ENCODE measurements at places on chromosomes 3 and 15.

GRCh38 chr3:195030791-195031321, 240.1 kb downstream of the XXYLT1 start:
- no peak for DNase-seq

DNA sequence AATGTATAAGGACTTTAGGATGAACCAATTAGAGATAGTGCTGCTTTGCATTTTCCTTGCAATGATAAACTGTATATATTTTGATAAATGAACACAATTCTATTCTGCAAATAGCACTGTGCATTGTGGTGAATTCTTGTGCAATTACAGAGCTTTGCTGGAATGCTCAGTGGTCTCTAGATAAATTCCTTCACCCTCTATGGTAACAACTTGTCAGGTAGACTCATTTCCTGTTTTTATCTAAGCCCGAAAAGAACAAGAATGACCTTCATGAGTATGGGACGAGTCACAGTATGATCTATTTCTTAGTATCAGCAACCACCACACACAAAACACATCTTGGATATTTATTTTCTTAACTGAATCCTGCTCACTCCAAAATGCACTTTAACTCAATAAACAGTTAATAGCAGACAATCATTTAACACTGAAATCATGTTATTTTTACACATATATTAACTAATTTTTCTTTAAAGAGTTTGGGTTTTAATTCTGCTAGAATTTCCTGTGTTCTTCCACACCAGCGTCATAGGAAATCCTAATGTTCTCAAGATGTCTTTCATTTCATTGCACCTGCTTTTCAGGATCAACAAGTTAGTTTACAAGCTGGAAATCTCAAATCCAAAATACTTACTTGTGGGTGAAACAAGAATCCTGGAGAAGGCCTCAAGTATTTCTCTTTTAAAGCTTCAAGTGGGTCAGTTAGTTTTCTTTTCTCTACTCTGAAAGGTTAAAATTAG, 551.2 kb downstream of the MECOM start:
- DNase-seq = no peak

GRCh38 chr3:46222435-46223161, 14.5 kb upstream of the CCR1 start:
- no peak for DNase-seq

DNA sequence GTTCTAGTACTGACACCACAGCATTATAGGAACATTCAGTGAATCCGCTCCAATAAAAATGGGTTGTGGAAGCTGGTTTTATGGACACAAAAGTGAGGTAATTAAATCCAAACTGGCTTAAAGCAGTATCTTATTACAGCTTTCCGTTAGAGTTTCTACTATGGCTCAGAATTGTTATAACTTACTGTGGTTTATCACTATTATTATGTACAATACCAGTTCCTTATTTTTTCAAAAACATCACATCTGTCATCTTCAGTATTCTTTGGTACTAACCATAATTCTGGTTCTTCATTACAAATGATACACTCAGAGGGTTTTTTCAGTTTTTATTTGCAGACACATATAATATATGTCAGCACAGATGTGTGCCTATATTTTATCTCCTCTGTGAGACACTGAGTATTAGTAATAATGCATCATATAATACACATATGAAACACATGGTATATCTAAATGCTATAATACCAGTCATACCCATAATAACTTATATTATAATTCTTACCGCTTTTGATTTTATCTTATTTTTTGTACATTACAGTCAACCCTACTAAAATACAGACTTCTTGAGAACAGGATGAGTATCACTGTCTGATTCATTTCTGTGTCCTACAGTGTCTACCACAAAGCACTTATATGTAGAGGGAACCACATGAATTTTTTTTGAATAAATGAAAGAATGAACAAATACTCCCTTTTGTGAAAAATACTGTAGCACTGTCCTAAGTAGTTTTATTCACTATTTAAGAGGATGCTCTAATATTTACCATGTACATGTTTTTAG, 39.0 kb downstream of the CMSS1 start:
- no peak for DNase-seq

GRCh38 chr3:55854494-55854893, 367.4 kb upstream of the WNT5A start:
- DNase-seq = no peak

DNA sequence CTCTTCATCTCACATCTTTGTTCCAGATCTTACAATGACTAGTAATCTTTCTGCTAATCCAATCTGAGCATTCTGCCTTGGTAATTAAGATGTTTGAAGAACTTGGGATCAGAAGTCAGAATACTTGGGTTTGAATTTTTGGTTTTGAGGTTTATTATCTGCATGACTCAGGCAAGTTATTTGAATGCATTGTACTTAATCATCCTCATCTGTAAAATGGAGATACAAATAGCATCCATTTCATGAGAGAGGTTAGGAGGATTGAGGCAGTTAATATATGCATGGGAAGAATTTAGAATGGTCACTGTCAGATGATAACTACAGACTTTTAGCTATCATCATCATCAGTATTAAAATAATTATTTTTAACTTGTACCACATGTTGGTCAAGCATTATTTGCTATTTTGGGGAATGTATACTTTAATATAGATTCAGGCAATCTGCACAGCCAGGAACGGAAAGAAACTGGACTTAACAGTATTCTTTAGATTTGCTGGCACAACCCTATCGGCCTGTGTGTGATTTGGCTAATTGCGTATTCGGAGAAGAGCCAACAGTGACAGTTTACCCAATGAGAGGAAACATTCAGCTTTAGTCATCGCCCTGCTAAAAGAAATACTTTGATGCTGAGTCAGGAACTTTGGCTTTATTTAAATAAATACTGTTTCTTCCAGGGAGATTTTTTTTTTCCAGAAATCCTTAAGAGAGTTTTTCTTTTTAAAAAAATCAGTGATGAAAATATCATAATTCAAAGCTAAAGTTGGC, 600.0 kb downstream of the ROBO1 start:
- DNase-seq = no peak

DNA sequence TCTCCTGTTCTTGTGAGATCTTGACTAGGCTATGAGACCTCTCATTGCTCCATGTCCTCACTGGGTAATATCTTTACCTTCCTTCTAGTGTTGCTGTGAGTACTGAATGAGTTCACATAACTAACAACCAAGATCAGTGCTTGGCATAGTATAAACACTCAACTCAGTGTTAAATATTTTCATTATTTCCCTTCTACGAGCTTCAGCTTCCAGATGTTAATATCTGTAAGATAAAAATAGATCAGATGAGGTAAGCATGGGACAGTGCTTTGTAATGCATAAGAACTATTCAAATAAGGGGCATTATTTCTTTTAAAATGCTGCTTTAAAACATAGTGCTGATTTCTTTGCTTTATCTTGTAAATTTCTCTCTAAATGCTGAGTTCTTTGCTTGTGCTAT, 130.8 kb downstream of the DIPK2A start:
- no peak for DNase-seq

DNA sequence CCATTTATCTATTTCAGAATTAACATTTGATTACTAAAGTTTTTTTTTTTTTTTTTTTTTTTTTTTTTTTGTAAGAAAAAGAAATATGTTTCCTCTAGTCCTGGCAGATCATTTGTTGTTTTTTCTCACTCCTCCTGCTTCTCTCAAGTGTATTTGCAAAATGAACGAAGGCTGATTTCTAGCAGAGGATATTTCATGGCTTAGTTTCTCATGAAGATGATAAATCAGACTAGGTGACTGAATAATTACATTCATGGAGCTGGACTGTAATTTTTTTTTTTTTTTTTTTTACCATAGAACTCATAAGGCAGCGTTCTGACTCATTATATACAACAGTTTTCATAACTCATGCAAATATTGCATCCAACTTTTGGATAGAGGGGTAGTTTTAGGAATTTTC, 332.5 kb upstream of the SEMA6D start:
- DNase-seq = no peak
